ENCODE measurements at places on chromosomes 1 and 21. TPM values are rescaled to one million over a fixed set of nuclear protein-coding genes. Genes with fewer than 3 reads are reported as not detected.

Gene KIAA0040
- 11.4 TPM for total RNA-seq

Gene KIAA1614
- 6.3 TPM for total RNA-seq

Gene RIPPLY3
- total RNA-seq = not detected

Gene CR1
- total RNA-seq = 7.1 TPM

Gene KRTAP12-2
- not detected for total RNA-seq

Gene TCEANC2
- total RNA-seq = 6.6 TPM

Gene CD5L
- not detected for total RNA-seq

Gene MANEAL
- total RNA-seq = 1.4 TPM

Gene FCN3
- 4.5 TPM for total RNA-seq

Gene JAM2
- 13.3 TPM for total RNA-seq

Measured in sigmoid colon (tissue), 7 donors.